ENCODE measurements at places on chromosomes 5 and 9.

DNA sequence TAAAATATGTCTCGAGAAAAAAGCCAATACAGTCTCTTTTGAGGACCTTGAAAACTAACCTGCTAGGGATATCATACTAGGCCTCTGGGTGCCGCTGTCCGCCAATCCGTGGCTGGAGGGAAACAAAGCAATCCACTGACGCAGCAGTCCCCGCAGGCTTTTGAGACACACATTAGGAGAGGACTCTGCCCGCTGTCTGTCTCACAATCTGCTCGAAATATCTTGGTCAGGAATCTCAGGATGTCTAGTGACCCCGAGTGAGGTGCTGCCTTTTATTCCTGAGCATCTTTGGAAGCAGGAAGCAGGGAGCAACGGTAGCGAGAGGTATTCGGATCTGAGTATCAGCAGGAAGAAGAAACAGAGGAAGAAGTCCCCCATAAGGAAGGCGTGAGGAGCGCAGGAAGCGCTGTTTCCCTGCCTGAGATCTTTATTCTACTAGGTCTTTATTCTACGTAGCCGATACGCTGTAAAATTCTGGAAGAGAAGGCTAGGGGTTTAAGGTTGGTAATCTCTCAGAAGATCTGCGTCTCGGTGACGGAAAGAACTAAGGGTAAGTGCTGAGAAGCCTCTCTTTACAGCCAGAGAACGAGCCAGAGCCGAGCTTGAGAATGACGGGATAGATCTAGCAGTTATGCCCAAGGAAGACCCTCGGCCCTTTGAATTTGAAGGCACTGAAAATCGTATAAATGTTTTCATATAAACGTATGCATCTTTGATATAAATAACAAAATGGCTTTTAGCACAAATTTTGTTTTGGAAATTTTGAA, 4.0 kb upstream of the PCDHGA1 start:
- no peak for DNase-seq

- DNase-seq, result no peak
These were observed 69.6 kb upstream of the TAF1L start for GRCh38 chr9:32705059-32705458.

DNA sequence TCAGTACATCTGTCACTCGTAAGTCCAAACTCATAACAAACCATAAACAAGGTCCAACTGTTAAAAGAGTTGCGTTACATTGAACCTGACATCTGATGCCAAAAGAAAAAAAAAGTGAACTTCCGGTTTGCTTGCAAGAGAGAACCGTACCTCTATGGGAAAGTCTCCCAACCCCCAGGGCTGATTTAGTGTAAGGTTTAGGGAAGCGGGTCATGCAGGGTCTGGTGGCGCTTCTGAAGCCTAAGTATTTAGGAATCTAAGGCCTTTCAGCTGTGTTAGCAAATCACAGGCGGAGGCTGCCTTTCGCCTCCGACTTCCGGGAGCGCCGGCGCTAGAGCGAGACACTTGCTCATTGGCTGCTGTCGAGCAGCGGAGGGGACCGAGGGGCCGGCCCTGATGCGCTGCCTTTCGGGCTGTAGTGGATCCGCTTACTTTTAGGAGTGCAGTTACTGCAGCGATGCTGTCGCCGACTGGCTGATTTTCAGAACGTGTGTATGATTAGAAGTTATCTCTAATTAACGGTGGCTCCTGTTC, 12.0 kb upstream of the GNPDA1 start:
- DNase-seq, result peak; percentile 12

DNA sequence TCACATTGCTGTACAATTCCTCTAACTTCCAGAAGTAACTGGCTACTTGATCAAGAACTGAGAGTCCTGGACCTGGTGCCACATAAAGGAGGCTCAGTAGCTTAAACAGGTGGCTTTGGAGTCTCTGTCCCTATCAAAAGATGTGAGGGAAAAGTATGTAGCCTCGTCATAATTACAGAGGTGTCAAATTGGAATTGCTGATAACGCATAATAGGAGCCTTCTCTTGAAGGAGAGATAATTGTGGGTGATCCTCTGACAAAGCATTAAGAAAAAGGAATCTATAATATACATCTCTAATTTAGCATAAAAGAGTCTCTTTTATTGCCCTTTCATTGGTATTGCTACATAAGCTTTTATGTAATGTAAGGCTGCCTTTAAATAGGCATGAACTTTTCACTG, 1246.4 kb upstream of the CDH9 start:
- no peak for DNase-seq

- DNase-seq, result no peak
These were observed 44.8 kb upstream of the CNTLN start for GRCh38 chr9:17090041-17090440.

DNA sequence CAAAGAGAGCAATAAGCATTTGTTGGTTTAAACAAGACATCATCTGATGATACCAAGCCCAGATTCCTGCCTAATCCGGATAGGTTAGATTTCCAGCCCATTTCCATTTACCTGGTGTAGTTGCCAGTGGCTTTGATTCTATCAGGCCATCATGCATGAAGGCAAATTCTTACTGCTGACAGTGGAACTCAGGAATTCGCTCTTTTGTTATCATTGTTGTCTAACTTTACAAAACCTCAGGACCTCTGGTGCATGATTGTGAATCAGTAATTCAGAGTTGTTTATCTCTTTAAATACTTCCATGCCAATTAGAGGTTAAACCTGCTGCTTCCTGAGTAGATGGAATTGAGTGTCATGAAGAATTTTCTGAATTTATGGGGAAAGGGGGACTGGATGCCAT, 76.5 kb downstream of the C9orf152 start:
- no peak for DNase-seq

GRCh38 chr5:79853676-79854418, 137.2 kb downstream of the MTX3 start:
- no peak for DNase-seq

GRCh38 chr5:32355686-32356085, 42.9 kb upstream of the MTMR12 start:
- DNase-seq, result no peak

DNA sequence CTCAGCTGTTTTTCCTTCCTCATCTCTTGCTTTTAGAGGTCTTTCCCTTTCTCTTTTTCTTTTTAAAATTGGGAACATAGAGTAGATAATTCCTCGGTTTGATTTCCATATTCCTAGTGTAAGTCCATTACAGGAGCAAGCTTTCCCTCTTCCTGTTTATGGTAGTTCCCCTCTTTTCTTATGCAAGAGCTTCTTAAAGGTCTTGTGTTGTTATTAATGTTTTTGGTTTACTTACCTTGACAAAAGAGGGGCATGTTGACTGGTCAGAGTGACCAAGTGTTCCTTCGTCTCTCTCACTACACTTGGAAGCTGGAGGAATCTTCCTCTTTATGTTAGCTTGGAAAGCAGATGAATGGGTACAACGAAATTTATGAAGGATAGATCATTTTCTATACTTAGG, 8.3 kb downstream of the ATG10 start:
- DNase-seq, result no peak

DNA sequence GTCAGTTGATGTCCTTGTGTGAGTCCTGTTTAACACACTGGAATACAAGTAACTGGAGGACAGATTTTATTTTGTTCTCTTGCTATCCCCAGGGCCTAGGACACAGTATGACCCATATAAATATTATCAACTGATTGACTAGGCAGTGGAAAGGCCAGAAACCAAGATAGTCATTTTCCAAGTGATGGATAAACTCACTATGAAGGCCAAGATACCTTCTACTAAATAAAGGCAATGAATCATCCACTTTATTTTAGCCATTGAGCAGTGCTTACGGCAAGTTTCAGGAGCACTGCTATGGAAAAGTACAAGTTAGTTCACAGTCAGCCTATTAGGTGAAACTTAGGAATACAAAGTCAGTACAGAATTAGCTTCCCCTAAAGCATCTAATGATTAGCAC, 153.2 kb downstream of the SEMA5A start:
- DNase-seq, result no peak

GRCh38 chr5:159915904-159916840, at the start of gene ADRA1B:
Gene ADRA1B, plus strand, starts transcription at chr5:159916482. Its CDS starts 424 bp downstream, at chr5:159916906.
- DNase-seq, result no peak

- no peak for DNase-seq
These were observed 66.1 kb downstream of the BRINP1 start for GRCh38 chr9:119302988-119303698.

DNA sequence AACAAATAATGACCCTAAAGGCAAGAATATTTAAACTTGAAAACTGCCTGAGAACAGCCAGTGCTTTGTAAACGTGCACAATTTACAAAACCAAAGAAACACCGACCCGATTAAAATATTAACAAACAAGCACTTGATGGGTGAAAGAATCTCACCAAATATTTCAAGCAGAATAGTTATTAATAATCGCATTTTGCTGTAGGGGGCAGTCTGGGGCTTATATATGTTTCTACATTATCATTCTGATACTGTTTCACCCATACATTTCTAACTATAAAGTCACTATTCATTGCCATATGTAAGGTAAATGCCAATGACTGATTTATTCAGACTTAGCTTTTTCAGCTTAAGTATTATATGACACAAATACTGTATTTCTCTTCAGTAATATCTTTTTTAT, 37.7 kb downstream of the UBAP2 start:
- DNase-seq, result no peak

DNA sequence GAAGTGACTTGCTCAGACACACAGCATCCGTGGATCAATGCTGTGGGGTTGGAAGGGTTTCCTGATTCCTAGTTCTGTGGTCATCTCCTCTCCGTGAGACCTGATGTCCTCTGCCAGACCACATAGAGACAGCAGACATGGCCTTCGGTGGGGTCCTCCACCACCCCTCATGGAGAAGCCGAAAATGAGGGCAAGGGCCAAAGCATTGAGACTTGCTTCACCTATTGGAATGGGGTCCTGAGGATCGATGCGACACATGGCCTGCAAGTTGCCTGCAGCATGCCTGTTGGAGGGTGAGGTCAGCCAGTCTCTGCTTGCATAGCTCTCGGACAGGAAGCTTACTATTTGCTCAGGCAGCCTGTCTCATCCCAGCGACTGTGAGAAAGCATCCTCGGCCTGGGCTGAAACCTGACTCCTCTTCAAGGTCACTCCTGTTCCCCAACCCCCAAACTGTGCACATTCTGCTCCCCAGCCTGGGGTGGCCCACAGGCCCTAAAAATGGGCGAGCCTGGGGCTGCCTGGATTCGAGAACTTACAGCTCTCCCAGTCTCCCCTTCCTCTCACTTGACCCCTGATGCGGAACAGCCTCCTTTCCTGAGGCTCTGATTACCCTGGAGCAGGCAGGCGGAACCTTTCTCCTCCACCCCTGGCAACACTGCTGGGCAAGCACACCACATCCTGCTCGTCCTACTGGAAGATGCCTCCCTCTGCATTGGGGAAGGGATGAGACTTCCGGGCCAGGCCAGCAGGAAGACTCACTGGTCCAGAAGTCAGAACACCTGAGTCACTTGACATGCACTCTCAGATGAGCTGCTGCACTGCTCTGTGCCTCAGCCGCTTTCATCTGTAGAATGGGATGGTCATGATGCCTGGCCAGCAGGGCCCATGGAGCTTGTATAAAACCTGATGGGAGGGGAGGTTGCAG, 186.9 kb downstream of the RGS3 start:
- no peak for DNase-seq
